ENCODE measurements at places on chromosomes 6 and 20.

DNA sequence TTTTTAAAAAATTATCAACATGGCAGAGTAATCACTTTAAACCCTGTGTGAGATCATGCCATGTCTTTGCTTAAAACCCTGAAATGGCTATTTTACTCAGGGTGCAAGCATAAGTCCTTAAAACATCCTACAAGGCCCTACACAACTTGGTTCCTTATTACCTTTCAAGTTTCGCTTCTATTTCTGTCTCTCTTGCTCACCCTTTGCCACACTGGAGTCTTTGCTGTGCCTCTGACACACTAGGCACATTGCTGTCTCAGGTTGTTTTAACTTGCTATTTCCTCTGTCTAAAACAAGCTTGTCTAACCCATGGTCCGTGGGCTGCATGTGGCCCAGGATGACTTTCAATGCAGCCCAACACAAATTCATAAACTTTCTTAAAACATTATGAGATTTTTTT lies 55.6 kb downstream of the KIAA0408 start:
- ATAC-seq = peak; percentile 32

- no peak for ATAC-seq
Measured at GRCh38 chr6:35663447-35664235, 25.1 kb downstream of the FKBP5 start.

DNA sequence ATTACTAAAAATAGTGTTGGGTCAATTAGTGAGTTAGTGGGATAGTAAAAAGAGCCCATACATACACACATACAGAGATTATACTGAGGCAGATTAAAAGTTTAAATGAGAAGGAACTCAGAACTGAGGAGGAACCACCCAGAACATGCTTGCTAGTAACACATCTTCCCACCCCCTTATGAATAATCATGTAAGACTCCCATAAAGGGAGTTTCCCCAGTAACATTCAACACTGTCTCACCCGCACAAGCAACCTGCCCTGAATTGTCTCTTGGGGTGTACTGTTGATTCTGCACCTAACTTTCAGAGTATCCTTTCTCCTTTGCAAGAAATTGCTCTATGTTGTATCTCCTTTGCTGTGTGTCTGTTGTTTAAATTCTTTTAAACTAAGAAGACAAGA lies 11.1 kb upstream of the HLA-DQB2 start:
- ATAC-seq = peak; percentile 76

- no peak for ATAC-seq
Measured at GRCh38 chr6:169131390-169131789, 122.3 kb downstream of the THBS2 start.

DNA sequence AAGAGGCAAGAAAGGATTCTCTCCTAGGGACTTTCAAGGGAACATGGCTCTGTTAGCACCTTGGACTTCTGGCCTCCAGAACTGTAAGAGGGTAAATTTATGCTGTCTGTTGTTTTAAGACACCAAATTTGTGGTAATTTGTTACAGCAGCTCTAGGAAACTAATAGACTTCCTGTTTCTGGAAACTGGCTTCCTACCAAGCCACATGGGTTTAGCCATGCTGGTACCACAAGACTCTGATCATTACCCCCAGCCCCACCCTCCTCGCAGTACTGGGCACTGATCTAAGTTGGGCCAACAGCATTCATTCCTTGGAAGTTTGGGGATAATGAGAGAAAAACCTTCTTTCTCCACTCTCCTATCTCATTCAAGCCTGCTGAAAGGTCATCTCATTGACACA lies 109.5 kb upstream of the SMLR1 start:
- ATAC-seq = no peak

- no peak for ATAC-seq
Measured at GRCh38 chr20:38136421-38137245, 28.4 kb downstream of the TGM2 start.

GRCh38 chr6:903761-904160 lies 210.8 kb upstream of the EXOC2 start:
- ATAC-seq = no peak

DNA sequence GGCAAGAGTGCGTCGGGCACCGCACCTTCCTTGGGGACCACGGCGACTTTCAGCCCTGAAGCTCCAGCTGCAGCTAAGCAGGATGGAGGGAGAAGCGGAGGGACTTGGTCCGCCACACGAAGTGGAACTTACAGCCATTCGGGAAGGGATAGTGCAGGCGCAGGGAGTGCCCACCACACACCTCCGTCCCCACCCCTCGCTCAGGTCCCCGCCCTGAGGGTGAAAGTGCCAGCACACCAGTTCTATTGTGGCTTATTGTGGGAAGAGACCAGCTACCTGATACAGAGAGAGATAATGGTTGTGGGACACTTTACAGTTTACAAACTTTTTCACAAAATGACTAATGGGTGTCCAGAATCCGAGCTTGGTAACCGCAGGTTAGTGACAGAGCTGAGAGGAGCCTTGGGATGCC lies 76.1 kb downstream of the IRF4 start:
- no peak for ATAC-seq

DNA sequence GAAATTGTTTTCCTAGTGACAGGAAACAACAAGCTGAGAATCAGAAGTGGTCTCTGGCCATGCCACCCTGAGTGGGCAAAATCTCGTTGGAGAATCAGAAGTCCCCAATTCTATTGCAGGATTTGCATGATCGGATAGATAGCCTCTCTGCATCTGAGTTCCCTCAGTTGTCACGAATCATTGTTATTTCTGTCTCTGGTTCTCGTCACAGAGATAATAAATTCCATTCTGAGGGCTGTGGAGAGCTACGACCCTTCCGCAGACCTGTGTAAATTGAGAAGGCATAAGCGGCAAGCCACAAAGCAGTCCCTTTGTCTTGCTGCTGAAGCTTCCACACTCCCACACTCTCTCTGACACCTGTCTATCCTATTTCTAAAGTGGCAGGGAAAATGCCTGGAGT lies 102.4 kb upstream of the CNR1 start:
- ATAC-seq = no peak

DNA sequence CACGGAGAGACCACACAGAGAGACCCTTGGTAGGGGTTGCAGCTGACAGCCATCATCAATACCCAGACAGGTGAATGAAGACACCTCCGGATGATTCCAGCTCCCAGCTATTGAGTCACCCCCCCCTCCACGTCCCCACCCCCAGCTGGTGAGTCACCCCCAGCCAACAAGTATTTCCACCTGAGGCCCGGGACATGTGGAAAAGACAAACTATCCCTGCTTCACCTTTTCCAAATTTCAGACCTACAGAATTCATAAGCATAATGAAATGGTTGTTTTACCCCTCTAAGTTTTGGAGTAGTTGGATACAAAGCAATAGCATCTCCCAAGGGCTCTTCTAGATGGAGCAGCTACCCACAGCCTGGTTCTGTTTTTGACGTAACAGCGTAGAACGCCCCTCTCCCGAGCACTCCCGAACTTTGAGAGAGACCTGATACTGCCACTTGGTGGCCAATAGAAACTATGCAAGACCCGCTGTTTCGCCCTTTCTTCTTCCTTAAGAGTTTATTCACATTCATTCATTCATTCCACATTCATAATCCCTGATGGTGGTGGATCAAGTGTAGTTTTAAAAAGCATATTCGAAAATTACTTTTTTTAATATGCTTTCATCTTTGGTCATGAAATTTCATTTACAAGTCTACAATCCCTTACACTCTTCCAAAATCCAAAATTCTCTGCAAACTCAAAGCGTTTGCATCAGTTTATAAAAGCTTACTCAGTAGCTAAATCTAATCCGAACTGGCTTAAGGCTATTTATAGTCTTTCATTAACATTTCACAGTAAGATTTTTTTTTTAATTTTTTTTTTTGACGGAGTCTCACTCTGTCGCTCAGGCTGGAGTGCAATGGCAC lies 15.1 kb upstream of the PPP1R16B start:
- ATAC-seq = peak; percentile 78

DNA sequence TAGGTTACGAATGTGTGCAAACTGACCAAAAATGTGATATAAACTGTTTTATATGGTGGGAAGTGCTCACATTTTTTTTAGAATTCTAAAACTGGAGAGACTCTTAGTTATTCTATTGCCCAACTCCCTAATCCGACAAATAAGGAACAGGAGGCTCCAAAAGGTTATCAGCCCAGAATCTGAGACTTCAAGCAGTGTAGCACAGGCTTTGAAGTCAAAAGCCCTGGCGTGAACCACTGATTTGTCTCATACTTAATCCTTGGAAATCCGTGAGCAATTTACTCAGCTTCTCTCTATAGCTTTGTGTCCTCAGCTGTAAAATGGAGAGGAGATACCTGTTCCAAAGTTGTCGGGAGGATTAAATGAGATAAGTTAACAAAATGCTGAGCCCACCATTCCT lies 368.8 kb upstream of the SASH1 start:
- no peak for ATAC-seq

- peak; percentile 57 for ATAC-seq
Measured at GRCh38 chr6:167501831-167502385, 177.0 kb downstream of the TTLL2 start.

DNA sequence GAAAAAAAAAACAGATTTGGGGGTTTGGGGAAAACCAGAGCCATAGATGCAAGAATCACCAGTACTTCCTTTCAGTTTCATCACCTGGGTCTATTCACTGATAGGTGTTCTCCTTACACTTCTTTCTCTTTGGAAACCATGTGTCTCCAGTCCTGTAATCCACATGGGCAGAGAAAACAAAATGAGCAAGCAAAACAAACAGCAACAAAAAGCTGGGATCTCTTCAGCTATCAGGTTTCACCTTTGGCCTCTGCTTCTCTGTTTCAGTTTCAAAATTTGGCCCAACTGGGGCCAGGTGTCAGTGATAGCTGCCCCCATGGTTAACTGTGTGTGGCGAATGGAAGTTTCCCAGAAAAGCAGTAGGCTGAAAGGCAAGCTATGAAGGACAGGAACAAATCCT lies 220.0 kb upstream of the THBS2 start:
- ATAC-seq = no peak

DNA sequence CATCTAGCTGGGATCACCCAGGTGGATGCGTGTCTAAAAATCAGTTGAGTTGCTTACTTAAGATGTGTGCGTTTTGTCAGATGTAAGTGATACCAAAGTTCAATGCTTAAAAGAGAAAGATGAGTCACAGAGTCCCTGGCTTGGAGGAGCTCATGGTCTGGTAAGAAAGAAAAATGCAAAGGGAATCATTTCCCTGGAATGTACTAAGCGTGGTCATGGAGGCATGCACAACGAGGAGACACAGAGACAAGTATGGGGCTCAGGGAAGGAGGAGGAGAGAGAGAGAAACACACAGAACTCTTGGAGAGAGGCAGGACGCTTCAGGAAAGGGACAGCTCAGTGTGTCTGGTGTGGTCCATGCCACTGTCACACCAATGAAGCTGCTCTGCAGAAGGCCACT lies 186.9 kb upstream of the GMDS start:
- ATAC-seq = peak; percentile 41

DNA sequence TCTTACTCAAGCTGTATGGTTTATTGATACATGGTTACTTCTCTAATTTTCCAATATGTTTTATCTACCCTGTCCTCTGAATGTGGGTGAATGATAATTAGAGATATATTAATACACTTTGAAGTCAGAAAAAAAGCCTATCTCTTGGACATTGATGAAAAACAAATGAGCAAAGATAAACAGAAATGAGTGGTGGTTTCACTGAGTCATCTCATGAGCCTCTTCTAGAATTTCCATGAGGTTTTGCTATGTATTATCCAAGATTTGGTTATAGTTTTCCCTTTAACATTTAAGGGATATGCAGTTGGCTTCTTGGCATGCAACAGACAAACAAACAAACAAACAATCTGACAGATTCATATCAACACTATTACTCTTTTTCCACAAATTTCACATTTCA lies 586.8 kb downstream of the RFPL4B start:
- ATAC-seq = no peak

DNA sequence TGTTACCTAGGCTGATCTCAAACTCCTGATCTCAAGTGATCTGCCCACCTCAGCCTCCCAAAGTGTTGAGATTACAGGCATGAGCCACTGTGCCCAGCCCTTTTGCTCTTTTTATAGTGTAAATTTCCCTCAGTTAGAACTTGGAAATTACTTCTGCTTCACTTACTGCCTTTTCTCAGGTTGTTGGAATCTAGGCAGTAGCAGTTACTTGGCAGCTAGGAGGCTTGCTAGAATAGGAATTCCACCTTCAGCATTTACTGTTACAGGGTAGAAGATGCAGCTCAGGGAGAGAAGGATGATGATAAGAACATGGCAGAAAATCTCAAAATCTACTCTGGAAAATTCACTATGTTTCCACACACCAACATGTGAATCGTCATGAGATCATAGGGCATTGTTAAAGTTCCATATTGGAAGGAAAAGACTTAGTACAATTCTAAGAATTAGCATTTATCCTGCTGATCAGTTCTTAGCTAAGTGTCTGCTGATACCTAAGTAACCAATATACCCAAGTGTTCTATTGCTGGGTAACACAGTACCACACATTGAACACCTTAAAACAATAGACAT lies 182.2 kb downstream of the SLC16A10 start:
- no peak for ATAC-seq

Measured in esophagus mucosa (tissue), 1 donor.